ENCODE measurements at places on chromosomes 5 and 9.

GRCh38 chr9:114169029-114169951 is 14.0 kb downstream of the COL27A1 start:
- DNase-seq, result no peak

DNA sequence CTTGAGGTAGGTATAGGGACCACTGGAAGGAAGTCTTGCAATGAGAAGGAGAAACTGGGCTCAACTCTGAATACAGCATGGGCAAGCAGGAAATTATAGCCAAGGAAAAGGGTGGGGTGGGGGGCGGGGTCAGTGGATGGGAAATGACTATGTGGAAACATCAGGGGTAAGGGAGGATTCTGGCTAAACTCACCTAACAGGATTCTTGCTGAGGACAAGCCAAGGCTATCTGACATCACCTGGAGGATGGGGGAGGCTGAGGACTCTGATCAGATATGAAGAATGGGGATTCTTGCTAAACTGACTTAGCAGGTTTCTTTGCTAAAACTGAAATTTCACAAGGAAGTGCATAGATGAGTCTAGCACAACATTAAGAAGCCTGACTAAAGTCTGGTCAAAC is 40.8 kb downstream of the CTSL start:
- no peak for DNase-seq

DNA sequence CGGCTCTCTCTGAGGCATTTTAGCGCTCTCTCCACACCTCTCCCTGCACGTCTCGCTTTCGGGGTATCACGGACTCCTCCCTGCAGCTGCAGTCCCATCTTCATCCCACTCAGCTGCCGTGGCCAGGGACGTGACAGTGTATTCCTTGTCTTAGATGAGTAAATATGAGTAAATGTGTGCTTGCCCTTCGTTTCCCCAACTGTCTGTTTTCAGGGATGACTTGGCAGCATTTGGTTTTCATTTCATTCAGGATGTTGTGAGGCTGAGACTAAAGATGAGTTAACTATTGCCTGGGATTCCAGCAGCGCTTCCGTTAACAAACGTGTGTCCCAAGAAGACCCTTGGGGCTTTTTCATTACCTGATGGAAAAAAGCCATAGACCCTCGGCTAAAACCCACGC is 29.5 kb downstream of the GDNF start:
- DNase-seq, result no peak

DNA sequence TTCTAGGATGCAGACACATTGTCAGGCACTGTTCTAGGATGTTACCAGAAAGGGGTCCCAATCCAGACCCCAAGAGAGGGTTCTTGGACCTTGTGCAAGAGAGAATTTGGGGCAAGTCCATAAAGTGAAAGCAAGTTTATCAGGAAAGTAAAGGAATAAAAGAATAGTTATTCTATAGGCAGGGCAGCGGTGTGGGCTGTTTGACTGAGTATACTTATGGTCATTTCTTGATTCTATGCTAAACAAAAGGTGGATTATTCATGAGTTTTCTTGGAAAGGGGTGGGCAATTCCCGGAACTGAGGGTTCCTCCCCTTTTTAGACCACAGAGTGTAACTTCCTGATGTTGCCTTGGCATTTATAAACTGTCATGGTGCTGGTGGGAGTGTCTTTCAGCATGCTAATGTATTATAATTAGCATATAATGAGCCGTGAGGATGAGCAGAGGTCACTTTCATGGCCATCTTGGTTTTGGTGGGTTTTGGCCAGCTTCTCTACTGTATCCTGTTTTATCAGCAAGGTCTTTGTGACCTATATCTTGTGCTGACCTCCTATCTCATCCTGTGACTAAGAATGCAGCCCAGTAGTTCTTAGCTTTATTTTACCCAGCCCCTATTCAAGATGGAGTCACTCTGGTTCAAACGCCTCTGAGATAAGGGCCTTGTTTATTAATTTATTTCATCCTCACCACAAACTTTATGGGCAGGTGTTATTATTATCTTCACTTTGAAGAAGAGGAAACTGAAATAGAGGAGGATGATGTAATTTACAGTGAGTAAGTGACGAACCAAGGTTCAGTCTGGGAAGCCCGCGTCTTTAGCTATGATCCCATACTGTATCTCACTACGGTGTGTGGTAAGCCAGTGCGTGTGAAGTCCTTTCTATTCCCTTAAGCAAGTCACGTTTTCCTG is 186.0 kb upstream of the KLF4 start:
- DNase-seq, result no peak

All from frontal cortex (tissue), 4 donors.